Stimulated activated CD8-positive, alpha-beta memory T cell treated with anti-CD3 and anti-CD28 coated beads, Interleukin-15, amount 100 ng/mL, for 4 hours (primary cell): ENCODE measurements at places on chromosomes 3 and 15.

DNA sequence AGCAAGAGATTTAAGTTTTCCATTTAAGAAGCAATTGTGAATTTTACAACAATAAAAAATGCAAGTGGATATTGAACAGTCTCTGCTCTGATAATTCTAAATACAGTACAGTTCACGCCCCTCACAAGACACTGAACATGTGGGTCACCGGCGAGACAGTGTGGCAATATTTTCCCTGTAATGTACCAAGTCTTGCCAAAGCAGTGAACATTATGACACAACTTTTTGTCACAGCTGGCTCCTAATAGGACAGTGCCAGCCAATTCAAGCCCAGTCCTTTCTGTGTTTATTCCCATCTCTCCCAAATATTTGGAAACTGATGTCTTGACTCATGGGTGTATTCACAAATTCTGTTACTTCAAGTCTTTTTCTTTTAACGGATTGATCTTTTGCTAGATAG, 62.3 kb downstream of the PPARG start:
- DNase-seq: no peak

DNA sequence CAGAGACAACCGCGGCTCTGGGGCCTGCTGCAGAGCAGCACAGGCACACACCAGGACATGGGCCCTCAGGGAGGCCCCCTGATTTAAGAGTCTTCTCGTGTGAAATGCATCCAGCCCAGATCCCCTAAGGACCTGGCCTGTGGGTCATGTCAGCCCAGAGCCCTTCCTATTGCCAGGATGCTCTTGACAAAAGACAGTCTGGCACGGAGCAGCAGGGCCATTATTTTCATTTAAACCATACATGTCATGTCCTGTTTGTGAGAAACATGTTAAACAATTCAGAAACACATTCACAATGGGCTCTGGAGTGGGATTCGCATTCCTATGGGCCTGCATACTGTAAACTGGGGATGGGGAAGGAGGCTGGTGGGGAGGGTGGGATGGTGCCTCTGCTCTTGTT, 367.4 kb upstream of the WNT5A start:
- DNase-seq: no peak

DNA sequence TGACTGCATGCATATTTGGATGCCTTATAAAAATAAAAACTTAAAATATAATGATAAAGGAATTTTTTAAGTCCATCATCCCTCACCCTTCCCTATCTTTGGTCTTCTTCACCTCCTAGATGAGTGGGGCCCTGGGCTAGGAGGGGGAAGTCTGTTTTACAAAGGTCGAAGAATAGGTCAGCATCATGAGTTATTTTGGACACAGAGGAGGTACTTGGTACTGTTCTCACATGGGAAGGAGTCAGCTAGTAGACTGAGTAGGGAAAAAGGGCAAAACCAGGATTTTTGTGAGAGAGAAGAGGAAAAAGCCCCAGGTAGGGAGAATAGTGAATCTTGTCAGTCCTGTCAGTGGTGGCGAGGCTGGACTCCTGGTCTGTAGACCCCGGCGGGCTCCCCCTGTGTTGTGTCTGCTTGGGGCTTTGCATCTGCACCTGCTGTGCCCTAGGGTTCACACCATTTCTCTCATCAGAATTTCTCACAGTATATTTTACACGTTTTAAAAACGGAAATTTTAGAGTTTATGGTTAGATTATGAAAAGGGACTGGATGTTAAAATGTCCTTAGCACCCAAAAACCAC, 17.2 kb downstream of the GCSAM start:
- no peak for DNase-seq

- DNase-seq: no peak
These were observed 51.6 kb upstream of the MRPS22 start for GRCh38 chr3:139292192-139292591.

GRCh38 chr3:69250014-69250413, 127.6 kb upstream of the LMOD3 start:
- DNase-seq: peak; percentile 6

GRCh38 chr3:161349529-161350312, 21.6 kb downstream of the SPTSSB start:
- DNase-seq: no peak

- DNase-seq: no peak
These were observed 895.6 kb downstream of the ROBO1 start for GRCh38 chr3:78872195-78872594.

DNA sequence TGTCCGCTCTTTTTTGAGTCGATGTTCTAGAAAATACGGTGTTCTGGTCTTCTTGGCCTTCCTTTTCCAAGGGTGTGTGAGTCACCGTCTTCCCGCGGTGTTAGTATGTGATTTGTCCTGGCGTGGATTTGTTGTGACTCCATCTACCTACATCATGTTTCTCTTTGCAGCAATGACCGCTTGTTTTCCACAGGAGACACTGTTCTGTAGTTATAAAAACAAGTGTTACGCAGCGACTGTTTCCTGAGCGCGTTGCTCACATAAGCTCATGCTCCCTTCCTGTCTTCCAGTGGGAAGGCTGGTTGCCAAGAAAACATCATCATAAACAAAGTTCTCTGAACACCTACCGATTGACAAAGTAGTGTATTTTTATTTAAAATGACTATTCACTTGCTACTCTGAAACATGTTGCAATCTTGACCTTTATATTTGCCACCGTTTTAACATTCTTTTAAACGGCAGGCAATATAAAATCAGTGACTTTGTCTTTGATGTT, 19.0 kb downstream of the USP13 start:
- no peak for DNase-seq

DNA sequence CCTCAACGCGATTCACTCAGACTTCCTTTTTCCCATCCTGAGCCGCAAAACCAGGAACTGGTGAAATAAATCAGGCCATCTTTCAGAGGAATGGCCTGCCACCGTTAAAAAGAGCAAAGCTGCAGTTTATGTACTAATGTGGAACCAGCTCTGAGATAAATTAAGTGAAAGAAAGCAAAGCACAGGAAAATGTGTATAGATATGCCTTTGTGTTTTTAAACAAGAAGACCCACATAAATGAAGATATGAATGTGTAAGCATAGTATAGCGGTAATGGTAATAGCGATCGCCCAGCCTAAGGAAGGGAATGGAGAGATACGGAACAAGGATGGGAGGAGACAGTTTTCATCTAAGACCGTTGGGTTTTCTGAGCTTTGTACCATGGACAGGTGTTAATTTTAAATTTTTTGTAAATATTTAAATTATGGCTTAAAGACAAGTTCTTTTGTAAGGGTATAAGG, 30.8 kb upstream of the RPN1 start:
- DNase-seq: no peak

DNA sequence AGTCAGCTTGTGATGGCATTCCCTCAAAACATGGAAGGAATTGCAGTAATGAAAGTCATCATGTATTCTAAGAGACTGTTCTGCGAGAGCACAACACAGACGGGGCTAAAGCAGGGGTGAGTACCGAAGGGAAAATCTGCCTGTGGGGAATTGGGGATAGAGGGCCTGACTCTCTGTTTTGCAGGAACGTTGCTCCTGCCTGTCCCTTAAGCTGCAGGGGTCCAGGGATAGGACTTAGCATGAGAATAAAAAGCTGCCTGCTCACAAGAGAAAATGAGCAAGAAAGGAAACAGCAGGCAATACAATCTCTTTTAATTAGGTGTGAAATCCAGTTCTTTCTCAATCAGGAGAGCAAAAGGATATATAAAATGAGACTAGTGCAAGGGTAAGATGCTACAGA, 62.2 kb downstream of the TIGIT start:
- no peak for DNase-seq

DNA sequence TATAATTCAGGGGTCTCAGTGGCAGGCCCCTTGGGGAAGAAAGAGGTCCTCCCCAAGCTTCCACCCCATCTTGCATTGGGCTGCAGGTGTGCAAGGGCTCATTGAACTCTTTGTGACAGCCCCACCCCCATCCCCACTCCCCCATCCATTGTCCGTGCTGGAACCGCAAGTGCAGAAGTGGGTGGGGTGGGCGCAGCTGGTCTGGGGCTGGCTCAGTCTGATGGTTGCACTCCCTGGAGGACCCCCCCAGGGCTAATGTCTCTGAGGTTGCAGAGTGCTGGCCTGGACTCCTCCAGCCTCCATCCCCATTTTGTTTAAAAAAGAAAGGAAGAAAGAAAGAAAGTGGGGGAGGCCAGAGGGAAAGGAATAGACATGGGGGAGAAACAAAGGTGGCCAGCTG, 42.3 kb upstream of the ARL8B start:
- DNase-seq: no peak

DNA sequence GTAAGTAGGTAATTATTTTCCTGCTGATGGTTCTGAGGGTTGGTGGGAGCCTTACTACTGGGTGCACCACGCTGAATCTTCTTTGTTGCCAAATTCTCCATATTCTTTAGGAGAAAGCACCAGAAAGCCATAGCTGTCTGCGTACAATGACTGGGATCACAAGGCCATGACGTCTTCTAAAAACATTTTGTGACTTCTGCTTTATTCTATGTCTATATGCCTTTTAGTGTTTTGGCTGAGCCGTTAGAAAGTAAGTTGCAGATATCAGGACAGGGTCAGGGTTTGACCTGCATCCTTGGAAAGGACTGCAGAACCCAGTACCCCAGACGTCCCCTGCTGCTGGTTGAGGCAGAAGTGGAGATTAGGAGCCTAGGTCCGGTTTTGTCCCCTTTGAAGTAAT, 95.6 kb downstream of the DNASE1L3 start:
- no peak for DNase-seq

- DNase-seq: no peak
These were observed 6.4 kb upstream of the ADAM10 start for GRCh38 chr15:58755956-58756355.

GRCh38 chr3:12662593-12663400, 1.1 kb downstream of the RAF1 start:
- DNase-seq: no peak

- DNase-seq: no peak
These were observed 116.5 kb downstream of the LPP start for GRCh38 chr3:188270423-188270972.

DNA sequence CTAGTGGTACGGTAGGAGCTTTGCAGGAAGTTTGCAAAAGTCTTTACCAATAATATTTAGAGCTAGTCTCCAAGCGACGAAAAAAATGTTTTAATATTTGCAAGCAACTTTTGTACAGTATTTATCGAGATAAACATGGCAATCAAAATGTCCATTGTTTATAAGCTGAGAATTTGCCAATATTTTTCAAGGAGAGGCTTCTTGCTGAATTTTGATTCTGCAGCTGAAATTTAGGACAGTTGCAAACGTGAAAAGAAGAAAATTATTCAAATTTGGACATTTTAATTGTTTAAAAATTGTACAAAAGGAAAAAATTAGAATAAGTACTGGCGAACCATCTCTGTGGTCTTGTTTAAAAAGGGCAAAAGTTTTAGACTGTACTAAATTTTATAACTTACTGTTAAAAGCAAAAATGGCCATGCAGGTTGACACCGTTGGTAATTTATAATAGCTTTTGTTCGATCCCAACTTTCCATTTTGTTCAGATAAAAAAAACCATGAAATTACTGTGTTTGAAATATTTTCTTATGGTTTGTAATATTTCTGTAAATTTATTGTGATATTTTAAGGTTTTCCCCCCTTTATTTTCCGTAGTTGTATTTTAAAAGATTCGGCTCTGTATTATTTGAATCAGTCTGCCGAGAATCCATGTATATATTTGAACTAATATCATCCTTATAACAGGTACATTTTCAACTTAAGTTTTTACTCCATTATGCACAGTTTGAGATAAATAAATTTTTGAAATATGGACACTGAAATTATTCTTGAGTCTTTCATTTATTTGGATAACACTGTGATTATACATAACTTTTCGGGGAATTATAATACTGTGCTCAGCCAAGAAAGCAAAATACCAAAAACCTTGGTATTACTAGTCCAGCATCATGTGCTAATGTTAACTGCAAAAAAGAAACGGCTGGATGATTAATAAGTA, 2.2 kb downstream of the SOX2 start:
- no peak for DNase-seq

- DNase-seq: no peak
These were observed 233.4 kb downstream of the SQOR start for GRCh38 chr15:45868109-45868691.

DNA sequence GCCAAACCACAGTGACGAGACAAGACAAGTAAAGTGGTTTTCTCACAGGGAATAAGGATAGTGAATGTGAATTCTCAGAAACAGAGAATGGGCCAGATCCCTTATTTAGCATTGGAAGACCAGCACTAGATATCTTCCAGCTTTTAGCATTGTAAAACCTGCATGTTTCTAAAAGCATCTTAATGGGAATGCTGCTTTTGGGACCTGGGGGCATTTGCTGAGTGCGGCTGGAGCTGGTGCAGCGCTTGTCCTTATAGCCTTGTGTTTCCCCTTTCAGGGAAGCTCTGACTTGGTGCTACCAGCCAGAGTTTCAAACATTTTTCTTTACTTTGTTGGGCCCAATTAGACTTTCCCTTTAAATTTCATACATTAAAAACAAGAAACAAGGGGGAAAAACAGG, 52.9 kb downstream of the CLSTN2 start:
- no peak for DNase-seq

- DNase-seq: no peak
These were observed 36.2 kb downstream of the CFAP20DC start for GRCh38 chr3:59013611-59014010.

DNA sequence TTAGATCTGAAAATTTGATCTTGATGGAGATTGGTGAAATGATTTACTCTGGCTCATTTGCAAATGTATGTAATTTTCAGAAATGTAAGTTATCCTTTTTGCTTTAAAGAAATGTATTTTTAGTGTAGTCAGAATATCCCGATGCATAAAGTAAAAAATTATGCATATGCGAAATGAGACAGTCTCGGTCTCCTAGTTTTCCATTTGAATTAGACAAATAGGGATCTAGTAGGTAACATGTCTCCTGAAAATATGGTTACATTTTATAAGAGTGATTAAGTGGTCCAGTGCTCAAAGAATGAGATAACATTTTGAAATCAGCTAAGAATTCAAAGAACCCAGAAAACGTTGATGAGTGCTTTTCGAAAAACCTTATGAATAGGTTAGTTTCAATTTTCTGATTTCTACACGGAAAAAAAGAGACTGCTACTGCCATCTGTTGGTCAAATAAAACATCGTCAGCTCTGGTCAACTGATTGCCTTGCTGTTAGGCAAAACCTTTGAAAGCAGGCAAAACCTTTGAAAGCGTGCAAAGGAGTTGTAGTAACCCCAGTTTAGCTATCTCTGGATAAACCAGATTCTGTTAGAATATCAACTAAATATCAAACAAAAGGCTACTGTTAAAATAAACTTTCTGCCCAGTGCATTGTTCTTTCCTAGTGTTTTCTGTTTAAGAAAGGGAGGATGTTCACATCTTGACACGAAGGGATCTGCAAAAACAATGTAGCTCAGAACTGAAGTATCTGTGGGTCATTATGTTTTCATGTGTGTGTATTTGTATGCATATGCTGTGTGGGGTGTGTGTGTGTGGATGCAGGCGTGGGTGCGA, 59.3 kb upstream of the CHMP2B start:
- DNase-seq: no peak

- DNase-seq: no peak
These were observed 360.8 kb upstream of the PROK2 start for GRCh38 chr3:72145506-72146380.

DNA sequence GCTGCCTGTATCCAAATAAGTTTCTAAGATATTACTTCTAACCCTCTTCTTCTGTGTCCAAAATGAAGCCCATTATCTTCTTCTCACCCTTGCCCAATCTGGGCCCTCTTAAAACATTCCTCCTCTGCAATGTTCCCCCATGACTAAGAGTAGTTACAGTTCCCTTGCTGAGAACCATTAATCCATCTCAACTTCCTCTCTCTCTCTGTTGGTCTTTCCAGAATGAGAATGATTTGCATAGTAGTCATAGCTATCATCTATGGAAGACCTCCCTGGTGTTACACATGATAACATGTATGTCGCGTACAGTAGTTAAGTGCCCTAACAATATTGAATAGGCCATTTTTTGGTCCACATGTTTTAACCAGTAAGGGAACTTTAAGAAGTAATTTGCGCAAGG, 177.9 kb downstream of the ANXA2 start:
- DNase-seq: no peak
